H7 (cell line): ENCODE measurements at places on chromosomes 1 and 21.
A peak's percentile ranks its signal among the peaks of the same experiment; 100 is the strongest.

GRCh38 chr1:232990176-232991128 lies 40.0 kb downstream of the NTPCR start:
- no peak for DNase-seq

GRCh38 chr1:7401814-7402547 lies 369.1 kb upstream of the VAMP3 start:
- peak; percentile 55 for DNase-seq

DNA sequence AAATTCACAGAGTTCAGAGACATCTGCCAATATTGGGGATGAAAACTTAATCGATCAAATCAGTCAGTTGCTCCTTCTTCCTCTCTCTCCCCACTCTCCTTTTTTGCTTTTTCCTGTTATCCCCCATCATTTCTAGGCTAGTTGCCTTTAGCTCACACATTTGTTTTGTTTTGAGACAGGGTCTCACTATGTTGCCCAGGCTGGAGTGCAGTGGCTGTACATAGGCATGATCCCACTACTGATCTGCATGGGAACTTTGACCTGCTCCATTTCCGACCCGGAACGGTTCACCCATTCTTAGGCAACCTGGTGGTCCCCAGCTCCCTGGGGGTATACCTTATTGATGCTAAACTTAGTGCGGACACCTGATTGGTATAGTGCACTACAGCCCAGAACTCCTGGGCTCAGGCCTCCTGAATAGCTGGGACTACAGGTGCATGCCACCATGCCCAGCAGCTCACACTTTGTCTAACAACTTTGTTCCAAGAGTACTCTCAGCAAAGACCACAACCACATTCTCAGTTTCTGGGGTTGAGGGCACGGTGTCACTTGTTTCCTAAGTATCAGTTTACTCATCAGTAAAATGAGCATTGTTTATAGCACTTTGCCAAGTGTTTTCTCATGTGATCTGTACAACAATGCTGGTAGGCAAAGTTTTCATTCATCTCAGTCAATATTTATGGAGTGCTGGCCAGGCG lies 6.7 kb upstream of the ELOA start:
- no peak for DNase-seq

GRCh38 chr1:229514578-229515275 lies 6.6 kb upstream of the NUP133 start:
- peak; percentile 66 for DNase-seq

- DNase-seq, result peak; percentile 52
Measured at GRCh38 chr1:208170252-208170651, 73.9 kb downstream of the PLXNA2 start.

DNA sequence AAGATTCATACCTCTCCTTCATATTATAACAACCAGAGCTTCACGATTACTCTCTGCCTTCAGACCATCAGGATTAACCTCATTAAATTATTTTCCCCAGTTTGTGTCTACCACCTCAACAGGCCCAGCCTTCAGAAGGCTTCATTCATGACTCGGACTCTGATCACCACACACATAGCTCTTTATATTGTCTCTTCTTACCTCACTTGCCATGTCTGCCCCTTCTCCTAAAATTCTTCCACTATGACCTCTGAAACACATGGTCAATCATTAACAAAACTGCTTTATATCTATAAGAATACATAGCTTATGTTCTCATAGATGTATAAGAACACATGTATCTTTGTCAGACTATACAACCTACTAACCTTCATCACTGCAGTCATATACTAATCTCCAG lies 79.8 kb downstream of the USP1 start:
- no peak for DNase-seq

DNA sequence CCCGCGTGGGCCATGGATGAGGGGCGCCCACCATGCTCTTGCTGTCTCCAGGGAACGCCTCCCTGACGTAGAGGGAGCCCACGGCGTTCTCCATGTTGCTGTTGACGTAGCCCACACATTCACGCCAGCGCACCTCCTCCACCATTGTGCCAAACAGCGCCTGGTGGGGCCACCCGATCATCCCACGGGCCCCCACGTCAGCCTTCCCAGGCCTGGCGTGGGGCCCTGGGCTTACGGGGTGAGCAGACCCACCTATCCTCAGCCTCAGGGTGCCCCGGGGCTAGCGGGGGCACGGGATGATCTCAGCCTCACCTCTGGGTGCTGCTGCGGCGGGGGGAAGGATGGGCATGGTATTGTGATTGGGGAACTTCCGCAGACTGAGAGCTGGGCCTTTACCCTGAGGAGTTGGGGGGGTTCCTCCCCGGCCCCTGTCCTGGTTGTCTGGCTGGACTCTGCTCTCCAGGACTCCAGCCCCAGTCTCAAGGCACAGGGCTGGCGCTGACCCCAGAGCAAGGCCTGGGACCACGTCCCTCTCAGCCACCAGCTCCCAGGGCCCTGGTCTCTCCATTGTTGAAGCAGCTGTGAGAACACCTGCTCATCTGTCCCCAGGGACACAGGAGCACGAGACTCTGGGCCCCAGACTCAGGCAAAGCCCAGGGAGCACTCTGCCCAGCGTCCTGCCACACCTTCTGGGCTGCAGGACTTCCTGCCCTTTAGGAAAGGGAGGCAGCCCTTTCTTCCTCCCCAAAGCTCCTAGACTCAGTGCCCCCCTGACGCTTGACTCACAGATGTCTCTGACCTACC lies 10.2 kb downstream of the PRXL2B start:
- DNase-seq, result peak; percentile 40

DNA sequence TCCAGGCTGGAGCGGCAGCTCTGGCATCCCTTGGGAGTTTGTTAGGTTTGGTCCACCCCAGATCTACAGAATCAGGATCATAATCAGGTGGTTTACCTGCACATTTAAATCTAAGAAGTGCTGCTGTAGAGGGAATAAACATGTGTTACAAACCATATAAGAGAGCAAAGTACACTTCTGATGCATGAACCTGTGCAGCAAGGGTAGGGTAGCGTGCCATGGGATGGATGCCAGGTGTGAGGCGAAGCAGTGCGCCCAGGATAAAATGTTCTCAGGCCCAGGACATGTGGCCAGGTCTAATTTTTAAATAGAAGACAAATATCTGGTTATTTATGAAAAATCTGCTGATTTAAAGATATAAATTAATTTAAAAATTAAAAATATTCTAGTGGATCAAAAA lies 308.8 kb upstream of the USP24 start:
- DNase-seq, result no peak

DNA sequence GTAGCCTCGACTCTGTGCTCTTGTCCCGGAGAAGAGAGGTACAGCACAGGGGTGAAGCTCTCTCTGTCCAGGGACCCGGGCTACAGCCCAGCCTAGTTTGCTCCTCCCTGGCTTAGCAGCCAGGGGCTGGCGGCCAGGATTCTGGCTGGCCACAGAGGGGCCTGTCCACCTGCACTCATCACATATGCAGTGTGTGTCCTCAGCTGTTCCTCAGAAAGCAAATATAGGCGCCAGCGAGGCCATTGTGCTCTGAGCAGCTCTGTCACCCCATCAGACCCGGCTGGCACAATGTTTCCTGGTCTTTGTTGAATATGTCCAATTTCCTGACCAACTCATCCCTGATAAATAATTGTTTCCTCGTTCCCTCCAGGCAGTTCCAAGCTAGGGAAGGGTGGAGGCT lies 28.5 kb downstream of the KCND3 start:
- DNase-seq, result no peak

GRCh38 chr1:156768610-156769295 lies 1.4 kb downstream of the PRCC start:
- no peak for DNase-seq

GRCh38 chr1:59007820-59008598 lies 224.2 kb upstream of the JUN start:
- no peak for DNase-seq

DNA sequence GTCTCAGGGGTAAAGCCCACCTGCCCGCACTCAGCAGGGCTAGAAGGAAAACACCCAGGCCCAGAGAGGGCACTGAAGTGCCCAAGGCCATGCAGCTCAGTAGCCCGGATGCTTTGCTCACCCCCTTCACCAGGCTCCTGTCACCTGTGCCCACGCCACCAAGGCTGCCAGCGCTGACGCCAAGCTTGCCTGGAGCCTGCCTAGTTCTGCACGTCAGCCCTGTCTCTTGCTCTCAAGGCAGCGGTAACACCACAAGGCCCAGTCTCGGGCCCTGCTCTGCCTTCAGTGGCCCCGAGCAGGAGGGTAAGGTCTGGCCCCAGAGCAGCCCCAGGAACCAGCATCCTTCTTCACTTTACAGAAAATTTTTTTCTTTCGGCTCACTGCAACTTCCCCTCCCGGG lies 7.7 kb downstream of the TMEM63A start:
- DNase-seq, result no peak

GRCh38 chr1:181514298-181515290 lies 31.3 kb downstream of the CACNA1E start:
- DNase-seq, result no peak

DNA sequence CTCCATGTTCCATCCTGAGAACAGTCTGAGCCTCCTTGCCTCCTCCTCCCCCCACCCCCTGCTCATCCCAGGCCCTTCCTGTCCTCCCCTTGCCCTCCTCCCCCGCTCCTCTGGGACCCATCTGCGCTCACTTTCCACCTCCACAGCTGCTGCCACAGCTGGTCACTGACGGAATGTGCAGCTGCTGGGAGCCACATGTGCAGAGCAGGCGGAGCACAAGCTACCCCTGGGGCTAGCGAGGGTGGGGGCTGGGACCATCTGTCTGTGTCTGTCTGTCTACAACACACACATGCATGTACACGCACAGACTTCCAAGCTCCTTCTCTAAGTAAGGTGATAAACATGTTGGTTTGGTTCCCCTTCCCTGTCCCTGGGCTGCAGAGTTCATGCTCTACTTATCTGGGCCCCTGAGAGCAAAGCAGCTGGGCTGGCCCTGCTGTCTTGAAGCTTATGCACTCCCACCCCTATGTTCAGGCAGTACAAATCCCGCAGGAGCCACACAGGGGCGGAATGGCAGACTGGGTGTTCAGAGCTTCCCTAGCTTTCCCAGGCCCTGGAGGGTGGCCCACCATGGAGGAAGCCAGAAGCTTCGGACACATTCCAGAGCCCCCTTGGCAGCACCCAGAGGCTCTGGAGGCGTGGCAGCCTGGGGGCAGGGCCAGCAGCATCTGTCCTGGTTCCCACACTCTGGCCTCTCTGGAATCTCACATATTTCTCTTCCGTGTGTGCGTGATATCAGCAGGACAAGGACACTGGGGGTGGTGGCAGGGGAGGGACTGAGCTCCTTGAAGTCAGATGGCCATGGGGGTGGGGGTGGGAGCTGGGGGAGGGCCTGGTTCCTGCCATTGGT lies 7.0 kb upstream of the HEYL start:
- peak; percentile 73 for DNase-seq

GRCh38 chr1:214310777-214311690 lies 30.1 kb downstream of the SMYD2 start:
- no peak for DNase-seq

GRCh38 chr1:167544447-167545093 lies 9.0 kb downstream of the CREG1 start:
- no peak for DNase-seq

DNA sequence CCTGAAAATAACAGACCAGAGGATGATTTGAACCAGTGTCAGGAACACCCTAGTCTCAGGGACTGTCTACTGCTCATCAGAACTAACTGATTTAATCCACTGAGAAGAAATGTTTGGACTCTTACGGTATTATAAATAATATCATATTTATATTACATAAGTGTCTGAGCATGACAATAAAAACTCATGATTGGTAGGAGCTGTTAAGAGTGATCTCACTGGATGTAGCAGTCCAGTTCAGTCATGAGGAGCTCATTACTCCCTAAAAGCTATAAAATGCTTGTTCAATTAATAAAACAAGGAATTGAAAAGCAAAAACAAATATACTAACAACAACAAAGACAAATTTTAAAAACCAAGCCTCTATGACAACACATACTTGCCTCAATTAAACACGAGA lies 68.8 kb upstream of the BCL9 start:
- DNase-seq, result no peak

GRCh38 chr1:41513383-41513735 lies 28.9 kb upstream of the EDN2 start:
- peak; percentile 97 for DNase-seq

DNA sequence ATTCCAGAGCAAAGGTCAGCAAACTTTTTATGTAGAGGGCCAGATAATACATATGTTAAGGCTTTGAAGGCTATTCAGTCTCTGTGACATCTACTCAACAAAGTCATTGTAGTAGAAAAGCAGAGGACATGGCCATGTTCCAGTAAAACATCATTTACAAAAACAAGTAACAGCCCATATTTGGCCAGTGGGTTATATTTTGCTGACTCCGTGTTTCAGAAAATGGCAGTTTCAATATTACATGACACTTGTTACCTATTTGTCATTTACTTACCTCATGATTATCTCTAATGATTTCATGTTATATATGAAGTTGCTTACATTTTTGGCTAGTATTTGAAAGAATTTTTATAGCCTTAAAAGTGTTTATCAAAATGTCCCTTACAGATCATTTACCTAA lies 117.4 kb upstream of the B3GALT2 start:
- no peak for DNase-seq

DNA sequence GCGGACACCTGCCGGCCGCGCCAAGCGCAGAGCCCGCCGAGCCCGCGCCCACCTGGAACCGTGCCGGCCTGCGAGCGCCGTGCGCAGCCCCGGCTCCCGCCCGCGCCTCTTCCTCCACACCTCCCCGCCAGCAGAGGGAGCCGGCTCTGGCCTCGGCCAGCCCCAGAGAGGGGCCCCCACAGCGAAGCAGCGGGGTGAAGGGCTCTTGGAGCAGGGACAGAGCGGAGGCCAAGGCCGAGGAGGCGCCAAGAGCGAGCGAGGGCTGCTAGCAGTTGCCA lies 50.1 kb upstream of the KRTAP19-8 start:
- peak; percentile 34 for DNase-seq

DNA sequence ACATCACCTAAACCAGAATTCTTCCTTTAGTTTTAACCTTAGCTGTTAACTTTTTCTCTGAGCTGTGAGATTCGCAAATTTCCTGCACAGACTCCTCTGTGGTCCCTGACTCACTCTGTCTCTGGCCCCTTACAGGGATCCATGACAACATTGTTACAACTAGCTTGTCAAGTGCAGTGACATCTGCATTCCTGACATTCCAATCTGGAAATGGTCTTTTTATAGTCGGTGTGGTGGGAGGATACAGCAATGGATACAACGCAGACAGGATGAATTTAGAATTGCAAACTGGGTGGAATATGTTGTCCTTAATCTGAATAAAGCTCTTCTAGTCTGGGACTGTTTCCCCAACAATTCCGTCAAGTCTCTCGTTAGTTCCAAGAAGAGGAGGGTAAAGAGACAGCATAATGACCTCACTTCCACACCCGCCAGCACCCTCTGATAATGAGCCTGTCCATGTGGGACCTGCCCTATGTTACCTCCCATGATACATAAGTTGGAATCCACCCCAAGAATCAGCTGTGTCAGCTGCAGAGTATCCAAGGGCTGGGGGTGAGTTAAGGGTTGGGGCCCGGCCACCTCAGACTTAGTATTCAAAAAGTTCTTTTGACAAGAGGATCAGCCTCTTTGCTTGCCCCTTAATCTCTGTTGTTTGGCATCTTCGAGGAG lies 49.4 kb downstream of the ILDR2 start:
- peak; percentile 36 for DNase-seq

DNA sequence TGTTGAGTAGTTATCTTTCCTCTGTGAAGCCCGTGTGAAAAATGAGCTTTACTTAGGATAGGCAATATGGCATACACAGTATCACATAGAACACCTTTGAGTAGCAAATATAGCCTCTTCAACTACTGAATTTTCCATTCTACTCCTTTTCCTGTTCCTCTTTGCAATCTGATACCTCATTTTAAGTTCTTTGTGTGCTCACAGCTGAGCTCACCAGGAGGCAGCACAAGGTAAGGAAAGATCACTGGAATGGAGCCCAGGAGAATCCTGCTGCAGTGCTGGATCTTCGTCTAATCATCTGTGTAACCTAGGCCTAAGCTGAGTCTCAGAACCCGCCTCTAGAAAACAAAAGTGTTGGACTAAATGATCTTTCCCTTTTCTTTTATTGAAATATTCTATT lies 171.0 kb downstream of the LRRC40 start:
- peak; percentile 29 for DNase-seq
